ENCODE measurements at places on chromosomes 7 and 10.

GRCh38 chr10:5467634-5468255, 31.6 kb downstream of the CALML5 start:
- DNase-seq = no peak

GRCh38 chr10:115093286-115093775, at the start of gene ATRNL1:
ATRNL1 (plus strand) TSS chr10:115093365; CDS start chr10:115093751, 386 bp downstream.
- no peak for DNase-seq

GRCh38 chr7:867001-867405, 9.4 kb upstream of the GET4 start:
- no peak for DNase-seq

GRCh38 chr10:43842496-43842895, 193.8 kb upstream of the ZNF32 start:
- no peak for DNase-seq

DNA sequence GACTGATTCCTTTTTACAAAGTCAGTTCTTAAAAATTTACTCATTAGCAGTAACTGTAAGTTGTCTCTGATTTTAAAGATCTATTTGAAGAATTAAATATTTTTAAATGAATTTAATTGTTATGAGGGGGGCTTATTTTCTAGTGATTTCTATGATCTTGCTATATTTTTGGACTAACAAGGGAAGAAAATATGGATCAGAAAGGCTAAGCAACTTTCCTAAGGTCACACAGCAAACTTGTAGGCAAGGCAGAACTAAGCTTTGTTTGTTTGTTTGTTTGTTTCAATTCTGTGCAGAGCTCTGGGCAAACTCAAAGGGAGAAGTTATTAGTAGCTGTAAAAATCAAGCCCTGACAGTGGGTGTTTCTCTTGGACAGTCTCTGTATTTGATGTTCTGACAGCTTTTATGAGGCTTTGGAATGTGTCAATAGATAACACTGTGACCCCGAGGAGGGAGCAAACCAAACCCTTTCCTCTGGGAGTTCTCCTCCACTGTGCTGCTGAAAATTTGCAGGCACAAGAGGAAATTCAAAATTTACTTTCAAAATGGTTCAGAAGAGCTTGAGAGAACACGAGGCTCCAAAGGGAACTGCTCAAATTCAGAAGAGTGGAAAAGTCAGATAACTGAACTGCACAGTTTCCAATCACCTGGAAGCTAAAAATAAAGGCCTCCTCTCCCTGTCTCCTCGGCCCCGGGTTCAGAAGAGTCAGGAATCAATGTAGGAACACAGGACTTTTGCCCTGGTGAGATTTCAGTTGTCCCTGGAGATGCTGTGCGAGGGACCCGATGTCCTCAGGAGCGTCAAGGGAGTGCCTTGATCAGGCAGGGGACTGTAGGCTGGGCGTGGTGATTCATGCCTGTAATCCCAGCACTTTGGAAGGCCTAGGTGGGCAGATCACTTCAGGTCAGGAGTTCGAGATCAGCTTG, 325.7 kb downstream of the GATA3 start:
- DNase-seq = no peak

- no peak for DNase-seq
Observed at GRCh38 chr7:95229301-95229700, 95.0 kb downstream of the PON1 start.

GRCh38 chr10:123382491-123382890, 228.3 kb downstream of the BUB3 start:
- DNase-seq = no peak

DNA sequence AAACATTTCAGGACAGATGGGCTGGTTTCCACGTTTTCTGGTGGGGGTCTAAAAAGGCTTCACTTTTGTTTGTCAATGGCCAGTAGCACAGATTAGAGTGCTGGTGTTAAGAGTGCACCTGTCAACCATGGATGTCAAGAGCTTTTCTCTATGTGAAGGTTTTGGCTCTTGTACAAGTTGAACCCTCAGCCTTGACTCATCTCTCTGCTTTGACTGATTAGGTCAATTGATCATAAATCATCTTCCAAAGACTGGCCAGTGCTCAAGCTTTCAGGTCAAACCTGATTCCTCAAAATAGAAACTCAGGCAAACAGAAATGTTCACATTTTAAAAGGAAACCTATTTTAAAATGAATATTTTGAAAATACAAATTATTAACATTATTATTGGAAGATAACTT, 59.6 kb upstream of the SP4 start:
- DNase-seq = no peak

GRCh38 chr10:130066743-130067142, 43.9 kb downstream of the C10orf143 start:
- DNase-seq = no peak

GRCh38 chr10:123567984-123568739, 98.0 kb upstream of the GPR26 start:
- no peak for DNase-seq

DNA sequence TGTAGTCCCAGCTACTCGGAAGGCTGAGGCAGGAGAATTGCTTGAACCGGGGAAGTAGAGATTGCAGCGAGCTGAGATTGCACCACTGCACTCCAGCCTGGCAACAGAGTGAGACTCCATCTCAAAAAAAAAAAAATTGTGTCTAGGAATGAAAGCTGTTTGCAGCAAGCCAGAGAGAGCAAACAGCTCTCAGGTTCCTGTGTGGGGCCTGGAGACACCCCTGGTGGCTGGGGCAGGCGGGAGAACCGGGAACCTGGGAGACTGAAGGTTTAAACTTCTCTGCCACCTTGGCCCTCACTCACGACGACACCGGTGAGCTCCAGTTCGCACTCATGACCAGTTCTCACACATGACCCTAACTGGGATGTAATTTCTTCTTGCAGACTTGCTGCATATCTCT, 13.2 kb upstream of the UNCX start:
- DNase-seq = no peak

DNA sequence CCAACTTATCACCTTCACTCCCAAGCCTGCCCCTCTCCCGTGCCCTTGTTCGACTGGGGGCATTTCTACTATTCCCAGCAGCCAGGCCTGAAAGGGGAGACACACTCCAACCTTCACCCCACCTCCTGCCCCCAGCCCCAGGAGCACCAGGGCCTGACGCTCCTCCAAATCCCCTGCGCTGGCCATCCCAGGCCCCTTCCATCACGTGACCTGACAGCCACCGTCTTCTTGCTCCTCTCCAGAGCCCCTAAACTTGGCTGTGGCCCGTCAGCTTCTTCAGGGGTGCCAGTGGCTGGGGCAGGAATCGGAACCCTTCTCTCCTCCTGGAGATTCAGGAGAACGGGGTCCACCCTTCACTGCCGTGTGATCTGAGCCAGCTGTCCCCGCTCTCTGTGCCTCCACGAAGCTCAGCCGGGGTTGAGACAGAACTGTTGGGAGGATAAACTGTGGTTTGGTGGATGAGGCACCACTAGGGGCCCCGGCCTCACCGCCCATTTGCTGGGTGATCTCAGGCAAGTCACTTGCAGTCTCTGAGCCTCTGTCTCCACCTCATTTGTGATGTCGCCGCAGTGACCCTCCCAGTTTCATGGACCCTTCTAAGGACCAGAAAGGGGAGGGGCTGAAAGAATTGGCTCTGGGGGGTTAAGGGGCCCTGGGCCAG, 91.0 kb downstream of the MYL10 start:
- DNase-seq = no peak

GRCh38 chr10:62585211-62585775, 211.1 kb downstream of the ZNF365 start:
- no peak for DNase-seq

DNA sequence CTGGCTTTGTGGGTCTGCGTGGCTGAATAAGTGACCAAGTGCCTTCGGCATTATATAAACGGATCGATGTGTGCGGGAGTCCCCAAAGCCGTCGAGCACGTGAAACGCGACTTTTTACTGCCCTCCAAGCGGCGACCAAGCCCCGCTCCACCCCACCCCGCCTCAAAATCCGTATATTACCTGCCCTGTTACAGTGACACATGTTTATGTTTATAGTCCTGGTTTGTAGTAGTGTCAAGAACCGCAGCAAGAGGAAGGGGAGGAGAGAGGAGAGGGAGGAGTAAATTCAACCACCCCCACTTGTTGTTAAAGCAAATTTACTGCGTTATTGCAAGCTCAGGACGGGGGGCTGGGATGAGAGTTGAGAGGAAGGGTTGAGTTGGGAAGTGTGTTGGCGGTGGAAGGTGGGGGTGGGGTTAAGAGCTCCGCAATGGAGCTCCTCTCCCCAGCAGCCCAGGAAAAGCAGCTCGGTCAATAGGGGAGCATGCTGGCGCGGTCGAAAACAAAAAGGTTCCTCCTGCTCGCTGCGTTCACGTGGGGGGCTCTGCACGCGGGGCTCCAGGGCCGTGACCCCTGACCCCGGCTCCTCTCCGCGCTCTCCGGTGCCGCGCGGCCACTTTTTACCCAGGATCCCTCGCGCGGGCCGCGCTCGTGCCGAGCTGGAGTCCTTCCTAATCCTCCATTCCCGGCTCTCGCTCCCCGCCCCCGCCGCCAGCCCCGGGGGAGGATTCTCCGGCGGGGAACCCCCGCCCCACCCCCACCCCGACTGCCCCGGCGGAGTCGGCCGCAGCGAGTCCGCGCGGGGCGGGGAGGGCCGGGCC, at the start of gene SKIDA1:
SKIDA1 (minus strand) TSS at position 316 of the 821 bp plus-strand sequence. CDS start 7,860 bp downstream, outside the sequence.
- DNase-seq = peak; percentile 56

GRCh38 chr7:24730018-24730369, 27.3 kb downstream of the GSDME start:
- no peak for DNase-seq

- no peak for DNase-seq
Observed at GRCh38 chr10:30070001-30070685, 10.8 kb upstream of the JCAD start.

DNA sequence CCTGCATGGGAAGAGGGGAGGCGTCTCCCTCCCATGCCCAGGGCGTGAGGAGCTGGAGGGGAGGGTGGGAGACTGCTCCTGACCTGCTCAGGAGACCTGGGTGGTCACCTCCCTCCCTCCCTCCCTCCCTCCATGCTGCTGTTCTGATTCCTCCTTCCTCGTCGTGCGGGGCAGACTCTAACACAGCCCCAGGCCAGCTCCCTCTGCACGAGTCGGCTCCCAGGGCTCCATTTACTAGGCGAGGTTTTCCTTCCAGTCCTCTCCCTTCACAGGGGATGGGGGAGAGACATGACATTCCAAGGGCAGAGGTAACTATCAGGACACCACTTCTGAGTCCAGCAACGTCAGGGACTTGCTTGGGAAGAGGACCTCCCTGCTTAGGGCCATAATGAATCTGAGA, 23.6 kb downstream of the VIPR2 start:
- DNase-seq = no peak

DNA sequence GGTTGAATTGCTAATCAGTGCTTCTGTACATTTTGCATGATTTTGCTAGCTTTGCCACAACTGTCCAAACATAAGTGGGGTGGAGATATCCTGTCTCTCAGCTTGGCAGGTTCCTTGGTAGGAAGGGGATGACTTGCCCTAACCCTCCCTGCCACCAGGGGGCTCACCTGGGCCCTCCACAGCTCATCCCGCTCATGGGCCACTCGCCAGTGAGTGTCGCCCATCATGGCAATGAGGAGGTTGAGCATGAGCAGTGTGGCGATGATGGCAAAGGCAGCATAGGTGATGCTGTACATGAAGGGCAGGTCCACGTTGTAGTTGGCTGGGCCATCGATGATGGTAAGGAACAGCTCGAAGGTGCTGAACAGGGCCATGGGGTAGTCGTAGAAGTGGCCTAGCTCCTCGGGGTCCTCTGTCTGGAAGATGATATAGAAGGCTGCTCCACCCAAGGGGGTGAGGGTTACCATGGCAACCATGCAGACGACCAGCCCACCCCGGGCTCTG, 12.2 kb downstream of the TRPV6 start:
- no peak for DNase-seq

DNA sequence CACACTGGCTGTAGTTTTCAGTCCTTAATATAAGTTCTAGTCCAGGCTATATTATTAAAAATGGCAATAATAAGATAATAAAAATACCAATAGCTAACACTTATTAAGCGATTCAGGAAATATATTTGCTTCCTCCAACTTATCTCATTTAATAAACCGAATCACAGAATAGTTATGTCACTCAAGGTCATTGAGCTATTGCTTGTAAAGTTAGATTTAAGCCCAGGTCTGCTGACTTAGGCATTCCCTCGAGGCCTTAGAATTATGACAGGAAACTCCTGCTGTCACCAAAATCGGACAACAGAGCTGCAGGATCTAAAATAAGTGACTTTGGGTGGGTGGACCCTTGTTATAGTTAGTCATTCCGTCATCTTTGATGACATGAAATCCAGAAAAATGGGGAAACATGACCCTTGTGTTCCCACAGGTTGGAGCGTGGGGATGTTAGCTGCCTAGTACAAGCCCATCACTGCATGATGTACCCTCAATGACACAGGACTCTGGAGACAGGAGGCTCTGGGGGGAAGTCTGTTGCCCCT, 181.3 kb upstream of the PHYHIPL start:
- DNase-seq = no peak

DNA sequence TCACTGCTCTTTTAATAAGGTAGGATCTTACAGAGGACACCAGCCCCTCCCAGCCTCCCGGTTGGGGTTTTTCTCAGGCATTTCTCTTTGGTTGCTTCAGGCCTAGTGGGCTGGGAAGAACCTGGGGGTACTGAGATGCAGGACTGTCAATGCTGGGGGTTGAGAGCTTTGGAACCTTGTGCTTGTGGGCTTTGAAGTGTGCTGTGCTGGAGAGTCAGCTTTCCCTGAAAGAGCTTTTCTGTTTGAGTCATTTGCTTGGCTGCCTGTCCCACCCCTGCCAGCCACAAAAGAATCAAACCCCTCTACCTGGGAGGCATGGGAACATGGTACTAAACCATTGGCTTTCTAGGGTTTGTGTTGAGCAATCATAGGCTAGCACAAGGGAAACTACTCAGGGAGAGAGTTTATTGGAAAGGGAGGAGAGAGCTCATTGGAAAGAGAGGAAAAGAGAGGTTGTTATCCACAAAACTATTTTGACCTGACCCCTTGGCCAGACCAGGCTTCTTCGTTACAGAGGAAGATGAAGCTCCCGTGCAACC, 1.4 kb downstream of the SCD start:
- no peak for DNase-seq
